ENCODE measurements at places on chromosomes 6 and 20.

DNA sequence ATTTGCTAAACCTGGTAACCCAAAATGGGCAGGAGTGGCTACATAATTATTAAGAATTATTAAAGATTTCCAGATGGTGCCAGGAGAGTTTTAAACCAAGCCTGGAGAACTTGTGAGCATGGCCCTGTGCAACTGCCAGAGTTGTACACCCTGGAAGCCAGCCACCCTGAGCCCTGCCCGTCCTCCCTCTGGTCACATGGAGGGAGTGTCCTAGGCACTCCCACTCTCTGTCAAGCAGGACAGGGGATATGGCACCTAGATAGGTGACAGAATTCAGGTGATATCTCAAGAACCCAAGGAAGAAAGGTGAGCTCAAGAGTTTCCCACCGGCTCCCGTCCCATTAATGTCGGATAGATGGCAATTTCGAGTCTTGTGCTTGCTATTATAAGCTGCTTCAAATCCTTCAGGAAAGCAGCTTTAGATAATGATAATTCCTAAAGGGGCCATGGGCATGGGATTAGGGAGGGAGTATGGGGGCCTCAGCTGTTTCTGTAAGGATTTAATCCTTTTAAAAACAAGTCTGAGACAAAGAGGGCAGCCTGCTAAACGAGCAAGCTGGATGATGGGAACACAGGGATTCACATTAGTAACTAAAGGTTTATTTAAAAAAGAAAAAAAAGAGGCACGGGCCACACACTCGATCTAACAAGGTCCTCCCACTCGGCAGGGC, 169.1 kb downstream of the BMP7 start:
- no peak for DNase-seq

GRCh38 chr20:63140514-63141433, 75.2 kb downstream of the YTHDF1 start:
- no peak for DNase-seq

- no peak for DNase-seq
Observed at GRCh38 chr6:33949111-33949510, 145.3 kb upstream of the MLN start.

GRCh38 chr20:57680934-57681914, 28.6 kb downstream of the PMEPA1 start:
- DNase-seq, result no peak

GRCh38 chr6:14664112-14664601, 546.6 kb downstream of the CD83 start:
- no peak for DNase-seq

DNA sequence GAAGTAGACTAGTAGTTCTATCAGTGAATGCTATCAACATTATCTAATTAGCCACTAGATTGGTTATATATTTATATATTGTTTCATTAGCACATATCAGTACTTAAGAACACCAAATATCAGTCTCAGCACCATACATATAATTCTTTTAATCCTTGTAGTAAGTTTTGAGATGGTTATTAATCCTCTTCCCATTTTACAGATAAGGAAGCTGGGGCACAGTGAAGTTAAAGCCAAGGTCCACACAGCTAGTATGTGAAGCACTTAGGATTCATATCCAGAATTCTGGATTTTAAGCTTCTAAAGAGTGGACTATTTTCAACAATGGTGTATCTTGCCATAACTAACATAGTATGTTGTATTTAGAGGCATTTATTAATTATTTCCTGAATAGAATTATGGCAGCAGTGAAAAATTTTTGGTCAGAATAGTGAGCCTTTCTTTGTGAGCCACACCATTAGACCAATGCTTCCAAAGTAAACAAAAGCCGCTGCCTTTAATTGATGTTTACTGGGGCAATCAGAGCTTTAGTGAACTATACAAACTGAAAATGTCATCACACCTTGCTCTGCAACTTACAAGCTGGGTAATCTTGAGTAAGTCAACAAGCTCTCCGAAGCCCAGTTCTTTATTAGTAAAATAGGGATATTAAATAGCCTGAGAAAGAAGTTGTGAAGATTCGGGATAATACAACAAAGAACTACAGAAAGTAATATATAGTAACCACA, 41.9 kb upstream of the HBS1L start:
- DNase-seq, result no peak

DNA sequence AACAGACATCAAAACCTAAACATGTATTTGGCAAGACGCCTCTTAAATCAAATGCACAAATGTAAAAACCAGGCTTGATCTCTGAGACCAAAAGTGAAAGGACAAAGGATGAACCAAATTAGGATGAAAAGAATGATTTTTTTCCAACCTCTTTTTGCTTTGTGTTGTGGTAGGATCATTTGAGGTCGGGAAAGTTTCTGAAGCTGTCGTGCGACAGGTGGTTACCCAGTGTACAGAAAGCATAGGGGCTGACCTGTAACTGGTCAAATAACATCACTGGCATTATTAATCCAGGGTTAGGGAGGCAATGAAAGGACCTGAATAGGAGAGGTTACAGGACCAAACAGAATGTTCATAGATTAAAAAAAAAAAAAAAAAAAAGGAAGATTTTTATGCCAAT, 18.1 kb upstream of the NOL7 start:
- DNase-seq, result no peak

All from brain microvascular endothelial cell (primary cell).